ENCODE measurements at places on chromosomes 5 and 9.

- no peak for DNase-seq
Measured at GRCh38 chr9:121783111-121783510, 131.7 kb downstream of the DAB2IP start.

GRCh38 chr5:58961631-58962280 is 378.9 kb downstream of the RAB3C start:
- DNase-seq, result no peak

GRCh38 chr5:96884995-96885394 is 8.7 kb downstream of the ERAP2 start:
- no peak for DNase-seq

DNA sequence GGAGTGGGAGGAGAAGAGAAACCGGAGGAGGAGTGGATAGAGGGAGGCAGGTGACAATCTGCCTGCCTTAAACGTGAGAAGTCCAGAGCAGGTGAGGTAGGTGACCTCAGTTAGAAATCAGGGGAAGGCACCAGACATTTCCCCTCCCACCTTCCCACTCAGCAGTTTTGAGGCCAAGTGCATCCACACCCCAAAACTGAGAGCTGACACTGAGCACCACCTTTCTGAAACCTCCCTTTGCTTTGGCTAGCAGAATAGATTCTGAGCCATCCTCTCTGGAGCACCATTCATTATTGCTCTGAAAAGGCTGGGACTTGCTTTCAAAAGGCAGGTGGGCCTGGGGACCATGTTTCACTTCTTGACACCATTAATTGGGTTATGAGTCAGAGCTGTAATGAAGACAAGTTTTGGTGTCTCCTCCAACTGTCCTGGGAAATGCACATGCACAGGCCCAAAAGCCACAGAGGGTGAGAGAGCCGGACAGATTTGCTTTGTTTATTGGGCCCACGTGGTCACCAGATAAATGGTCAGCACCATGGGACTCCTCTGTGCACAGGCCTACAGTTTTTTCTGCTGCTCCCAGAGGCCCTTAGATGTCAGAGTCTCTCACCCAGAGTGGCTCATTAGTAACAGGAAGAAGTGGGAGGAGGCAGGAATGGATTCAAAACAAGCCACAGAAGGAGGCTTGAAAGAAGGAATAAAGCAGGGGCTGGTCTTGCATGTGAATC is 314.7 kb downstream of the TLE1 start:
- DNase-seq, result no peak

GRCh38 chr5:53170746-53171349 is 61.3 kb upstream of the MOCS2 start:
- no peak for DNase-seq

DNA sequence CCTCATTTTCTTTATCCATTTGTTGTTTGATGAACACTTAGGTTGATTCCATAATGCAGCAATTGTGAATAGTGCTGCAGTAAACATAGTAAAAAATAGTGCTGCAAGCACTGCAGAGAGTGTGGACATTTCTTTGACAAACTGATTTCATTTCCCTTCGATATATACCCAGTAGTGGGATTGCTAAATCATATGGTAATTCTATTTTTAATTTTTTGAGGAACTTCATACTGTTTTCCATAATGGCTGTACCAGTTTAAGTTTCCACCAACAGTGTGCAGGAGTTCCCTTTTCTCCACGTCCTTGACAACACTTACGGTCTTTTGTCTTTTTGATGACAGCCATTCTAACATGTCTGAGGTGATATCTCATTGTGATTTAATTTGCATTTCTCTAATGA is 138.2 kb upstream of the PLPPR1 start:
- no peak for DNase-seq

DNA sequence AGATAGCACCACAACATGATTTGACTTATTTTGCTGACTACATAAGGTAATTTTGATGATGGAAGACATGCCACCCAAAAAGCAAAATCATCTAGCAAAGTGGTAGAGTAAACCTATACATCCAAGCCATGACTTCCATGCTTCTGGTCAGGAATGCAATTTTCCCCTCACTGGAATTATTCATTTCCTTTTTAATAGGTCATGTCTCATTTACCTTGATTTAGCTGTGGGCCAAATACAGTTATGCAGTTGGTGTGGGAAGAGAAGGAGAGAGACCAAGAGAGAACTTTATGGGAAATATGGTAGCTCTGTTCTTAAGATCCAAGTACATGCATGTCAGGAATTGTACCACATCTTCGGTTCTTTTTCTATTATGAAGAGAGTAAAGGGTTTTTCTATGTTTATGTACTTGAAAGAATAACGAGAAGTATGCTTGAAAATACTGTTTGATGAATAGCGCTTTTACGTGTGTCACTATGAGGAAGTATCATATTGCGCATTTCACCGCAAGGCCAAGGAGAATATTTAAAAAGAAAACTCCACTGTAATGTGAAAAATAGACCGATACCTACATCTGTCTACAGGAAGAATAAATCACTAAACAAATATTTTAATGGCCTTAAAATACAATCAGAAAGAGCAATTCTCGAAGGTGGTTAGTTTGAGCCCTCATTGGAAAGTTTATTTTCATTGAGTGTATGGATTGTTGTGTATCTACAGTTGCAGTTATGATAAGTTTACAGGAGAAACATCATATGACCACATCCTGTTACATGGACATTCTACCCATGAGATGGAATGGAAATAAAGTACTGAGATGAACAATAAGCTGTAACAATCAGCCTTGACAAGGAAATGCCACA is 134.0 kb downstream of the FOXD1 start:
- no peak for DNase-seq
